ENCODE measurements at places on chromosomes 12 and 14.

GRCh38 chr12:25263594-25263993 is 12.9 kb upstream of the KRAS start:
- DNase-seq: no peak

GRCh38 chr12:15853877-15854276 is 28.3 kb upstream of the STRAP start:
- DNase-seq: no peak

DNA sequence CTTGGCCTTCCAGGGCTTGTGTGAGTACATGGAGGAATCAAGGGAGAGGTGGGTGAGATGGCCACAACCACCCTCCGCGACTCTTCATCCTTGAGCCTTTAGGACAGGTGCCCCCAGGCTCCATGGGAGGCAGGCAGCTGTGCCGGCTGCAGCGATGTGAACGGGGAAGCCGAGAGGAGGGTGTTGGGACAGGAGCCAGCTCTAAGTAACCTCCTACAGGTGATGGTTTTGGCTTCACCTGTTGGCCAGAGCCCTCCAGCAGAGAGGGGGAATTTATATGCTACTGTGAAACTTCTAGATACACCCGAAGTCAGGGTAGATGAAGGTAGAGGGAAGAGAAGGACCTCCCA is 132.2 kb upstream of the HIF1A start:
- no peak for DNase-seq

DNA sequence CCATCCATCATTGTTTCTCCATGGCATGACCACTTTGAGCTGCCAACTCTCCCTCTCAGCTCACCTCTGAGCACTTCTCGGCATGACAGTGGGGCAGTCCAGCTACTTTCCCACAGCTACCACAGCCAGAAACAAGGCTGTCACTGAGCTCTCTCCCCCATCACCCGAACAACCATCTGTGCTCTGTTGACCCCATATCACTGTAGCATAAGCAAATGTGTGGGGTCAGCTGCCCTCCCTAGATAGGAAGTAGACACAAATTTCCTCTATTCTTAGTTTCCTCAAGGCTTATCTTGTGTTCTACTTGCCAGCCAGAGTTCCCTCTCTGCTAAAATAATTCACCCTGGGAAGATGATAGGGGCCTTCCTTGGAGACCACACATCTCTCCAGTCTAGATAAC is 82.6 kb upstream of the FUT8 start:
- DNase-seq: no peak

DNA sequence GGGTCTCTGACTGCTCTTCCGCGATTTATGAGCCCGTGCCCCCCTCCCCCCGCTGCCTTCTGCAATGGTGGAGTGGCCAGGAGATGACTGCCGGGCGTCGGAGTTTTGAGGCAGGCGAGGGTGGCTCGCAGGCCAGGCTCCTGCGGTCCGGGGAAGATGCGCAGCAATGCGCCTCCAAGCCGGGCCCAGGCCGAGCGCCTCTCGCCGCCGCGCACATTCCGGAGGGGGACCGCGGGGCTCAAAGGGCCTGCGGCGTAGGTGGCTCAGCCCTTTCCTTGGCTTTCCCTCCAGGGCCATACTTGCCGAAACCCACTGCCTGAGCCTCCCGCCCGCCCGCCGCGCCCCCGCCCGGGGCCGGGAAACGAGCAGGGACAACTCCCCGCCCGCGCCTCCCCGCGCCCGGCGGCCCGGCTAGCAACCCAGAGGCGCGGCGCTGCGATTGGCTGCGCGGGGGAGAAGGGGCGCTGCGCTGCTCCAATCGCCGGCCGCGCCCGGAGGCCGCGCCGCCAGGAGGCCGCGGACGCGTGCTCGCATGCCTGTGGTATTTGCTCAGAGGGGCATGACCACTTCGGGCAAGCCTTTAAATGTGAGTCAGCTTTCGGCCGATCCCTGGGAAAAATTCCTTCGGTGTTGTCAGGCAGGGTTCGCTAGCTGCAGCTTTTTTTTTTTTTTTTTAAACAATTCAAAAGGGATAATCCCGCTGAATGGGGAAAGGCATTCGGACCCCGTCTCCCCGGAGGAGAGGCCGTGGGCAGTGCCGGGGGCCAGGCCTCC is 157.9 kb upstream of the PARP11 start:
- peak; percentile 94 for DNase-seq

GRCh38 chr12:45725631-45726602 is 3.6 kb upstream of the ARID2 start:
- no peak for DNase-seq

- DNase-seq: no peak
Measured at GRCh38 chr12:40569626-40570179, 122.5 kb upstream of the CNTN1 start.
